ENCODE measurements at places on chromosomes 2 and 18.

- no peak for DNase-seq
Observed at GRCh38 chr2:124267794-124268193, 242.7 kb downstream of the CNTNAP5 start.

DNA sequence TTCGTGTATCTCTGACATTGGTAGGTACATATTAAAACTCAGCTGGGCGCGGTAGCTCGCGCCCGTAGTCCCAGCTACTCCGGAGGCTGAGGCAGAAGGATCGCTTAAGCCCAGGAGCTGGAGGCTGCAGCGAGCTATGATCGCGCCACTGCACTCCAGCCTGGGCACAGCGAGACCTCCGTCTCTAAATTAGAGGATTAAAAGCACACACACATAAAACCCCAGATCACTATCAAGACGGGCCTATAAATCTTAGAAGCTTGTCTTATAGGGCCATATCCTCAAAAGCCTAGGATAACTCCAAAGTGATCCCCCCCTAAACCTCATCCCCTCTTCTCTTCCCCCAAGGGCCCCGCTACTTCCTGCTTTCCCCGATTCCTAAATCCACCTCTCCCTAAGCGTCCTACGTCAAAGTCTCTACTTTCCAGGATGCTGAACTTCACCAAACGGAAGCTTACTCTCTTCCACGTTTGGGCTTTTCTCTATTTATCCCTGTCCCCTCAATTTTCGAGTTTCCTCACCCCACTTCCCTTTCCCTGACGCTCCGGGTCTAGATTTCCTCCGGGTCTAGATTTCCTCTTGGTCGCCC, 707 bp downstream of the KRCC1 start:
- no peak for DNase-seq

DNA sequence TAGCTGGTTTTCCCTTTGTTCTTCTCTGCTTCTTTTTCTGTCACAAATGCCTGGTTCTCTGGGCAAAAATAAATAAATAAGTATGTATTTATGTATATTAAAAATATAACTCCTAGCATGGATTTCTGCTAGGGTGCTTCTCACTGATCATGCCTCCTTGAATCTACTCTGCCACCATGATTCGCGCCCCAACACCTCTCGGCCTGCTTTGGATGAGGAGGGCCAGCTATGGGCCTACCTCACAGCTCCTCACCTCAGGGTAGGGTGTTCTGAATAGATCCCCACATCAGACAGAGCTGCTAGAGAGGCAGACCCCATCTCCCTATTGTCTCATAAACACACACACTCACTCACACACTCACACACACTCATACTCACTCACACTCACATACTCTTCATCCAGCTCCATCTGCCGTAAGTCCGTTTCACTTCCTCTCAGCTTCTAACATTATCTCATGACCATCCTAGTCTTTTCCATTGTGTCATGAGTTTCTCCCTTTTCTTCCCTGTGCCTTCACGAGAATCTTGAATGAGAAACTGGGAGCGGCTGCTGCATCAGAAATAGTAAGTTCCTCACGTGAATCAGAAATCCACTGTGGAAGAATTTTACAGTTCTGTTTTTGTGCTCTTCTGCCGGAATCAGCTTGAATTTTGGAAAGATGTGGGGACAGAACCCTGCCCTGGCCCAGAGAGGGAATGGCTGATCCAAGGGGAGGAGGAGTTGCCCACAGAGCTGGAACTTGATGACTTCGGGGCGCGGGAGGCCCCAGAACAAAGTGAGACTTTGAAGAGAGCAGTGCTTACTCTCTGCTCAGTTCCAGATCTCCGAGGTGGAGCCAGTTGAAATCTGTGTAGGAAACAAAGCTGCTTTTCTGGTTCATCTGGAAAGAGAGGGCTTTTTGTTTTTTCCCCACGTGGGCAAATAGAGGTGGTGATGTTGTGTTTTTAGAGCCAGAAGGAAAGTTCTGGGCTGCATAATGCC, 20.9 kb downstream of the ANXA4 start:
- no peak for DNase-seq

DNA sequence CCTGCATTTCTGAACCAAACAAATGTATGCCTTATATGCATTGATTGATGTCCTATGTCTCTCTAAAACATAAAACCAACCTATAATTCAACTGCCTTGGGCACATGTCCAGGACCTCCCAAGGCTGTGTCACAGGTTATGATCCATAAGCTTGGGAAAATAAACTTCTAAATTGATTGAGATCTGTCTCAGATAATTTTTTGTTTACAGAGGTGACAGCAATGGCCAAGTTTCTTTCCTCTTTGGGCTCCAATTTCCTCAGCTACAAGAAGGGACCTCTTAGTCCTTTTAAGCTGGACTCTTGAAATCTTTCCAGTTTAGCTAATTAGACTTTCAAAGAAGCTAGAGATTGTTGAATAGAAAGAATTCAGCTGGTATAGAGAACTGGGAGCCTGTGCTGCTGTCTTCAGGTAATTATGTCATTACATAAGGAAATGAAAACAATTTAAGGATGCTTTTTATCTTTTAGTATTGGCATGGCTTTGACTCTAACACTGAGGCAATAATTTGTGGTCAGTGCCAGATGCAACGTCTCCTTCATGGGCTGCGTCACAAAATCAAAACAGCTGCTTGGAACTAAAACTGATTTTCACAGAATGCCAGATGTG, 412.1 kb upstream of the TRIB2 start:
- no peak for DNase-seq

DNA sequence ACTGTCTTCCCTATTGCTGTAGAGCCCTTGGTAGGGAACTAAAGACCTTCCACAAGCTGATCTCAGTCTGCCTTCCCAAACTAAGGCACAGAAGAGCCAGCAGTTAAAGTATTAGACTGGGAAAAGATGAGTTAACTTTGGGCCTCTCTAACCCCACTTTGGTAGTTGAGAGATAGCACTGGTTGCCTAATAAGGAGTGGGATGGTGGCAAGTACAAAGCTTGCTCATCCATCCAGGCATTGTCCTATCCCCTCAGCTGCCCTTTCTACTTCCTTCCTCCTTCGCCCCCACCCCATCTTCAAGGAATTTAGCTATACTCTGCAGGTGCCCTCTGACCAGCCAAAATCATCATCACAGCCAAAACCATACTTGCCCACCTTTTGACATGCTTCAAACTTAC, 22.2 kb upstream of the AFTPH start:
- no peak for DNase-seq

- no peak for DNase-seq
Observed at GRCh38 chr2:8376603-8377410, 305.0 kb upstream of the ID2 start.

DNA sequence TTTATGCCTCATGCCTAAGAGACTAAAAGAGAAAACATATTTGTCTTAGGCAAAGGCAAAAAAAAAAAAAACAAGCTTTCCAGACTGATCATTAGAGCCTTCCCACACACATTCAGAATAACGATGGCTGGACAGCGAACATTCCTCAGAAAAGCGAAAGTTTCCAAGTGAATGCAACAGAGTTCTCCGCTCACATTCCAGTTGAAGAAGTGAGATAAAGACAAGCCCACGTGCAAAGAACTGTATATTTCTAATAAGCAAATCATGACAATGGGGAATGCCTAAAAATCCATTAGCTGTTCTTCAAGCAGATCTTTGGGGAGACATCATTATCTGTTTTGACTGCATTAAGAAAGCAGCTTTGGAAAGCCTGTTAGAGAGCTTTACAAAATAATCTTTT, 347.9 kb downstream of the METTL4 start:
- DNase-seq: peak; percentile 14

DNA sequence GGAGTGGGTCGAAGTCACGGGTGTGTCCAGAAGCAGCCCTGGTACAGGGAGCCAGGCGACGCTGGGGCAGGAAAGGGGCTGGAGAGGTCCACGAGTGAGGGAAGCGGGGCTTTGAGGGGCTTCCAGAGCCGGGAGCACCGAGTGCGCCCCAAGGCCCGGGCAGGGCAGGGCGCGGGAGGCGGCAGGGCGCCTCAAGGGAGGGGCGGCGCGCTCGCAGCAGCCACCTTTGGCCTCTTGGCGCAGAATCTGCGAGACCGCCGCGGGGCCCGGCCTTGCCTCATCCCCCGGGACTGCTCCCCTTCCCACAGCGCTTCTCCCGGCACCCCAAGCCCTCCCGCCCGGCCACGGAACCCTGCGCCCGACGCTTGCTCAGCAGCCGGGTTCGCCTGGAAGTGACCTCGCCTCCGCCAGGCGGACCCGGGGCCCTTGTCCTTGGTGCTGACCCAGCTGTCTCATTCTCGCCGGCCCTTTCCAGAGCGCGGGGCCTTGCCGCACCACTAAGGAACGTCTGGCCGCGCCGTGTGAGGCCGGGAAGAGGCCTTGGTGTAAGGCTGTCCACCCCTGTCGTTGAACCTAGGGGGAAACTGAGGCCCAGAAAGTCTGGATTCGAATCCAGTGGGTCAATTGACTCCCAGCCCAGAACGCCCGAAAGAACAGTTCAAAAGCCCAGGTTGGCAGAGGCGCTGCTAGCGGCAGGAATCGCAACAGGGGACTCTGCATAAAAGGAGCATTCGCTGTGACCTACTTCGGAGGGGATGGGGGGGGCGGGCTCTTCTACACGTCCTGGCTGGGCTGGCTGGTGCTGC, 584 bp upstream of the DNER start:
- peak; percentile 70 for DNase-seq

- no peak for DNase-seq
Observed at GRCh38 chr18:47422524-47422923, 171.1 kb upstream of the SKOR2 start.

GRCh38 chr2:72527424-72527823, 298.4 kb downstream of the EXOC6B start:
- DNase-seq: no peak

DNA sequence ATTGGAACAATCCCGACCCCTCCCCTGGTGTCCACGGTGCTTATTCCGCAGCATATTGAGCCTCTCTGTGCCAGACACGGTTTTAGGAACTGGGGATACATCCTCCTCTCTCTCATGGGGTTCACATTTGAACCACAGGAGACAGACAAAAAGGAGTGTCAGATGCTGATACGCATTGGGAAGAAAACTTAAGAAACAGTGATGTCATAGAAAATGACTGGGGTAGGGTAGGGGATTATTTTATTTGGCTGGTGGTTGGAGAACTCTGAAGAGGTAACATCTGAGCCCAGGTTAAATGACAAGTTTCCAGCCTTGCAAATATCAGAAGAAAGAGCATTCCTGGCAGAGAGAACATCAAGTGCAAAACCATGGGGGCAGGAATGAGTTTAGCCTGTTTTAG, 344.5 kb downstream of the DPP10 start:
- no peak for DNase-seq

GRCh38 chr2:240362216-240362755, 73.2 kb upstream of the GPC1 start:
- peak; percentile 37 for DNase-seq

- no peak for DNase-seq
Observed at GRCh38 chr2:96828436-96828835, 12.4 kb downstream of the CNNM3 start.

- no peak for DNase-seq
Observed at GRCh38 chr2:121828281-121828731, 72.9 kb downstream of the TSN start.

DNA sequence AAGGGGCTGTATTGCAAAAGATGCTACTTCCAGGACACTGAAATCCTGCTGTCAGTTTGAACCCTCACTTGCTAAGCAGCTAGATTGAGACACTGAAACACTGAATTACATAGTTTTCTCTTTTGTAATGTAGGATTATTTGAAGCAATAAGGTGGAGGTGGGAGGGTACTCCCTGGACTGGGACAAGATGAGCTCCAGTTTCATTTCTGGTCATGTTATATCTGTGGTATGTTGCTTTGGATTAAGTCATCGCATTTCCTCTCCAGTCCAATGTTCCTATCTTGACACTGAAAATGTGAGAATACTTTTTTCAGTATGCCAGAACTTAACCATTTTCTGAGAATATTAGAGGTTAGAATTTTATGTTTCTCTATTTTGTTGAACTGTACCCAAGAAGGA, 426.2 kb upstream of the MEX3C start:
- no peak for DNase-seq

- DNase-seq: no peak
Observed at GRCh38 chr2:53130441-53130943, 637.1 kb upstream of the CHAC2 start.

- DNase-seq: no peak
Observed at GRCh38 chr2:96693286-96694200, 46.3 kb downstream of the LMAN2L start.

DNA sequence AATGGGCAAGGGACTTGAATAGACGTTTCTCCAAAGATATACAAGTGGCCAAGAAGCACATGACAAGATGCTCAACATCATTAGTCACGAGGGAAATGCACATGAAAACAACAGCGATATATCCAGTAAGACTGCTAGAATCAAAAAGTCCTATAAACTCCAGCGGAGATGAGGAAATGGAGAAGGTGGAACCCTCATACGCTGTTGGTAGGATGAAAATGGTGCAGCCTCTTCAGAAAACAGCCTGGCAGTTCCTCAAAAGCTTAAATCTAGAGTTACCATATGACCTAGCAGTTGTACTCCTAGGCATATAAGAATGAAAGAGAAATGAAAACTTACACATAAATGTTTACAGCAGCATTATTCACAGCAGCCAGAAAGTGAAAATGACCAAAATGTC, 48.1 kb downstream of the HPCAL1 start:
- no peak for DNase-seq

DNA sequence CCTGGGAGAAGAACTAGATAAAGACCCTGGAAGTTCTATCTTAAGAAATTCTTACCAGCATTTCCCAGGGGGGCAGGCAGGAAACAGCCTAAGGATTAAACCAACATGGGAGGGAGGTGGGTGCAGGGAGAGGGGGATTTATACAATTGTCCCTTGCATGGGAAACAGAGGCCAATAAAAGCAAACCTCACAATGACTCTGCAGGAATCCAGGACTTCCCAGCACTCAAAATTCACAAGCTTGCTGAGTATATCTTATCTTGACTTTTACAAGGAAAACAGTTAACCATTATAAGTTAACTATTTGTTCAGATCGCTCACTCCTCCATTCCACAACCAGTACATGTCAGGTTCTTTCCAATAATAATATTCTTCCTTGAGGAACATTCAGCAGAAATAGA, 241.3 kb downstream of the MREG start:
- no peak for DNase-seq

GRCh38 chr2:35035883-35036282, 1319.7 kb upstream of the CRIM1 start:
- peak; percentile 0 for DNase-seq

GRCh38 chr2:138504546-138505235, 3.1 kb downstream of the SPOPL start:
- no peak for DNase-seq
